ENCODE measurements at places on chromosomes 7 and 10.

- peak; percentile 72 for DNase-seq
These were observed 192.3 kb downstream of the REEP3 start for GRCh38 chr10:63713191-63714144.

GRCh38 chr10:77593771-77594470 is 43.7 kb downstream of the KCNMA1 start:
- DNase-seq: no peak

- no peak for DNase-seq
These were observed 19.2 kb downstream of the KCP start for GRCh38 chr7:128891110-128891941.

DNA sequence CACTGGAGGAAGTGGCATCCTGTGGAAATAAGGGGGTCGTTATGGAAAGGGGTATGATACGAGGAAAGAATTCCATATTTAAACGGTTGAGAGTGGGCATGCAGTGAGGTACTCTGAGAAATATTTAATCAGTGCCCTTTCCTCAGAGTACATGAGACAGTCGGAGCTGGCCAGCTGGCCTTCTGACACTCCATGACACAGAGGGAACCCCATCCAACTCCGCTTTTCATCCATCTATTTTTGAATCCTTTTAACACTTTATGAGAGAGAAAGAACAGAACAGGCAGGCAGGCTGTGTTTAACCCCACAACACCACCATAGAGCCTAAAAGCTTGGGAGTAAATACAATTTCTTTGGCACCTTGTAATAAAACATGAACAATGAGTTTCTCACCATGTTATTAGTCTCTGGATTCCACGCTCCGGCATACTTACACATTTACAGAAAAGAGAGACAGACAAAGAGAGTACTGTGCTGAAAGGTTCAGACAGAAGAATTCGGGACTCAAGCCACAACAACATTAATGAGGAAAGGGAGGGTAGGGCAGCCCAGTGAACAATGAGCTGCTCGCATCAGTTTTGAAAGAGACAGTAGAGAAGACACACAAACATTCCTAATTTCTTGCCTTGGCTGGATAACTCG is 124.2 kb upstream of the PDLIM1 start:
- DNase-seq: no peak

DNA sequence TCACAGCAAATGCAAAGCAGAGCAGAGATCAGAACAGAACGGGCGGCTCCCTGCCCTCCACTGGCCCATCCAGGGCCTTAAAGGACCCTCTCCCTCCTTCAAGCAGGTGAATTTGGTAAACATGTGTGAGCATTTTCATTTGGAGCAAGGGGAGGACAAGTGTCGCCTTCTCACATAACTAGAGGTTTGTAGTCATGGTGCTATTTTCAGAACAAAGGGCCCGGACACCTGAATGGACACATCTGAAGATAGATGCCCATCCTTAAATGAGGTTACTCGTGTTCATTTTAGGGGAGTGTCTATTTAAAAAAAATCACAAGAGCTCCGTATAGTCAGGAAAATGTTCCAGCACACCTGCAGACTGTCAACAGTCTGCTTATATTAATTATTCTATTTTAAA is 153.8 kb downstream of the PRKCQ start:
- DNase-seq: no peak

DNA sequence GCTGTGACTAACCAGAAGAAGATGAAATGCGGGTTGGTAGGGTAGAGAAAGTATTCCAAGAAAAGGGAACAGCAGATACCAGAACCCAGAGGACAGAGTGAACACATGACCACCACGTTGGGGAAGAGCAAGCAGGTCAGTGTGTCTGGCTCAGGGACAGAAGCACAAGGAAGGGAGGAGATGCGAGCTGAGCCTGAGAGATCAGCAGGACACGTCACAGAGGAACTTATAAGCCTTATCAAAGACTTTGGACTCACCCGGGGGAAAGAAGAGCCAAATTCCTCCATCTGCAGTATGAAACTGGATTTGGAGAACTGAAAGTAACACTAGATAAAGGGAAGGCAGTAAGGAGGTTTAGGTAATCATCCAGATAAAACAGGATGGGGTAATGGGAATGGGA is 232.1 kb upstream of the NPVF start:
- no peak for DNase-seq

DNA sequence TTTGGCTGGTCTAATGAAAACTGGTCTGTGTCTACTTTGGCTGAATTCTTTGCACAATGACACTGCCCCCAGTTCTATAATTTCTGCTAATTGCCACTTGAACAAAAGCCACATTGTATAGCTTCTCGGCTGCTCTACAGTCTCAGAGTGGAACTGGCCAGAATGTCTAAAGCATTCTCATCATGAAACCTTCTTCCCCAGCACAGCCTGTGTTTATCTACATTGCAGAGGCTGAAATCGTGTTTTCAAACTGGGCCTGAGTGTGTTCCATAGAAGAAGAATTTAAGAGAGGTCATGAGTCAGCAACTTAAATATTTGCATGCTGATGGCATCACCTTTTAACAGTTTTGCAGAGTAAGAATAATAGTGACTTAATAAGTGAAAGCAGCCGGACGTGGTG is 177.2 kb downstream of the BUB3 start:
- DNase-seq: peak; percentile 1

GRCh38 chr7:143978585-143978984 is 21.5 kb upstream of the OR6B1 start:
- peak; percentile 45 for DNase-seq

DNA sequence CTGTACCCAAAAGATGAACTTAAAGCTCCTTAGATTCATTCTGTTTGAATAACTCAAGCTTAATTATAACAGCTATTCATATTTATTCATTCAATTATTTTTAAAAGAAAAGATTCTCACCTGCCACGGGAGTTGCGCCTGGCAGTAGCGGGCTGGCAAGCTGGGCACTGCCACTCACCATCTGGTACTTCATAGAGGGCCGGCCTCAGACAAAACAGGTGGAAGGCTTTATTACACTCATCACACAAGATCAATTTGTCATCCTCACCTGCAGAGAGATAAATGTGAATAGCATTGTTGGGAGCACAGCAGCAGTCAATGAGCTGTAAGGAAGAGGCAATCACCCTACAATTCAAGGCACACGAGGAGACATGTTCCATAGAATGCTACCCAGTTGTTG is 15.8 kb downstream of the FZD9 start:
- no peak for DNase-seq

DNA sequence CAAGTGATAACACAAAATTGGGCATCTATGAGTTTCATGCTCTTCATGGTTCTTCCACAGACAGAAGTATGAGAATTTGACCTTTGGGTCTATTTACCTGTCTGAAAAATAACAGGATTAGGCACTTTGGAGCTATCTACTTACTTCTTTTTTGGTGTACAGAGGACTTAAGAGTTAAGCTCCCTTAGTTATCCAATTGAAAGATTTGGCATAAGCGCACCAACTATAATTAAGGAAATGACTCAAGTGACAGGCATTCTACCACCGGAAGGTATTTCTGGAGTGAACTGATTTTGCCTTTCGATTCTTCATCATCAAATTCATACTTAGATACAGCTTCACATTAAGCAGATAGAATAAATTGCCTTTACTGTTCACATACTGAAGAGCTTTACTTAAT is 43.9 kb downstream of the IFIT5 start:
- peak; percentile 61 for DNase-seq

DNA sequence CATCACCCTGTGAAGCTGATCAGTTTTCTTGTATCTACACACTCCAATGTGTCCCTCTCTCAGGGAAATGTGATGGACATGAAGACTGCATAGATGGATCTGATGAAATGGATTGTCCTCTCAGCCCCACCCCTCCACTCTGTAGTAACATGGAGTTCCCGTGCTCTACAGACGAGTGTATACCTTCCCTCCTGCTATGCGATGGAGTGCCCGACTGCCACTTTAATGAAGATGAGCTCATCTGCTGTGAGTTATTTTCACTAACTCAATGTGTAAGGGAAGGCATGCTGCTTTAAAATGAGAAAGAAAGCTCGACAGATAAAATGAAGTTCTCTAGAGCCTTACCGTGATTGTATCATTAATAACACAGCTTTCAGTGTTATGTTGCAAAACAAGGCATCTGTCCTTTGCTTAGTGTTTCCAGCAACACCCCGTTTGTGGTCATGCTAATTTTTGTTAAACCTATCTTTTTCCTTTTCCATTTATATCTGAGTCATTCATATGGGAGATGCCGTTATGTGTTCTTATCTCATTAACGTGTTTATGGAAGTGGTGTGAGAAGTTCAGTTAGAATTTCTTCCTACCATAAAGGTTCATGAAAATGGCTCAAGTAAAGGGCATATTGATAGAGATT is 220.9 kb upstream of the PLXDC2 start:
- DNase-seq: no peak

DNA sequence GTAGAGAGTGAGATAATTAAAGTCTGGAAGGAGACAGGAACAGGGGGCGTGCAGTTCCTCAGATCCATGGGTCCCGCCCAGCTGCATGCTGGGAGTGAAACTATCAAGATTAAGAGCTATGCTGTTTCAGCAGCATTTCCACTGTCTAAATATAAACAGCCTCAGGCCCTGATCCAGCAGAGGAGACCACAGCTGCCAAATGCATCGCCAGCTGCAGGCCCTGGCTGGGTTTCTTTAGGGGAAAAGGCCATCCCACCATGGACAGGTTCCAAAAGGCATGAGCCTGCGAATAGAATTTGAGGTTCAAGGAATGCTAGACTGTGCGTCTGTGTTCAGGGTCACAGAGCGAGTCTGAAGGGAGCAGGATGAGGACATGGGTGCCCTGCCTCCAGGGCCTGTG is 411.4 kb downstream of the PAXIP1 start:
- no peak for DNase-seq

GRCh38 chr10:95976362-95977229 is 66.8 kb upstream of the CCNJ start:
- no peak for DNase-seq

- DNase-seq: no peak
These were observed 706.6 kb downstream of the INHBA start for GRCh38 chr7:40996233-40996677.

- DNase-seq: no peak
These were observed 92.1 kb downstream of the CYP51A1 start for GRCh38 chr7:92042056-92042737.

- peak; percentile 42 for DNase-seq
These were observed 29.4 kb upstream of the ANAPC16 start for GRCh38 chr10:72186258-72186981.

- DNase-seq: peak; percentile 78
These were observed 121.4 kb downstream of the CDK14 start for GRCh38 chr7:90717296-90718060.

GRCh38 chr10:117550599-117551329 is 8.2 kb downstream of the EMX2 start:
- no peak for DNase-seq

Data from adipocyte (in vitro differentiated cells).